Hippocampal formation (tissue), 2 donors: ENCODE measurements at places on chromosomes 12 and 14.

- no peak for DNase-seq
Measured at GRCh38 chr12:108121728-108122471, 7.2 kb upstream of the WSCD2 start.

- DNase-seq: no peak
Measured at GRCh38 chr14:21924479-21924878, 250.9 kb upstream of the OR4E1 start.

DNA sequence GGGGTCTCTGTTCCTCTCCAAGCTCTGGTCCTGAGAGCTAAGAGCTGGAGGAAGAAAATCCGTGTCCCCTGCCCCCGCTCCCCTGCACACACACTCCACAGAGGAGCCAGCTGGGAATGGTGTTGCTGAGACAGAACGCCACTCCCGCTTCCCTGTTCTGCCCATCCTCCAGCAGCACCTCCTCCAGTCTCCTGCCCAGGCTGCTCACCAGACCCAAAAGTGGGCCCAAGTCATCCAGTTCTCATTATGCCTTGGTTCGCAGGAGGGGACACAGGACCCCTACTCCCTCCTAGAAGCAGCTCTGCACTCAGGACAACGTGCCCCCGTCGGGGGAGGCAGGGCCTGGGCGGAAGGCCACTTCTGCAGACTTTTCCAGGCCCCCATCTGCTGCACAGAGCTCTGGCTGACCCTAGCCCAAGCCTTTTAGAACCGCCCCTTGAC is 830 bp upstream of the TRMT61A start:
- DNase-seq: peak; percentile 29

DNA sequence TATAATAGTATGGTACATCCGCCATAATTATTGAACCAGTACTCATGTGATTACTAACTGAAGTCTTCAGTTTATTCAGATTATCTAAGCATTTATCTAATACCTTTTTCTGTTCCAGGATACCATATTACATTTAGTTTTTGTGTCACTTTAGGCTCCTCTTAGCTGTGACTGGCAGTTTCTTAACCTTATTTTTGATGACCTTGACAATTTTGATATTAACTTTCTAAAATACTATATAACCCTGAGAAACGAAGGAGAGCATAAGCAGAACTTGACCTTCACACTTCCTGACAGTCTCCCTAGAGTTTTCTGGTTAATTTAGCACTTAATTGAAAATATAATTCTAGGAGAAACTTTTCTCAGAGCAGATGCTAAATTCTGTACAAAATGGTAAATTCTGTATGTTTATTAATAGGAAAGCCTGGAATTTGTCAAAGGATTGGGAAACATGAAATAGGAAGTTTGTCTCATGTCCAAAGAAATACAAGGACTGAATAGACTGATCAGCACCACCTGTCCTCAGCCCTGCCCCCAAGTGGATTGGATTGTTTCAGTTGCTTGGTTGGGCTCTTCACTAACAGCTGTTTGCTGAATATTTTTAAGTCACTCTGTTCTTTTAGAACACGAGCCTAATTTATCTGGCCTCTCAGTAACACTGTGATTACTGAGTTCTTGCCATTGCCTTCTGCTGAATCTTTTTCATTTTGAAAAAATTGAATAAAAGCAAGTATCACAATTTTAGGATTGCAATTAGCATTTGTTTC is 6.0 kb downstream of the BICDL1 start:
- DNase-seq: no peak

DNA sequence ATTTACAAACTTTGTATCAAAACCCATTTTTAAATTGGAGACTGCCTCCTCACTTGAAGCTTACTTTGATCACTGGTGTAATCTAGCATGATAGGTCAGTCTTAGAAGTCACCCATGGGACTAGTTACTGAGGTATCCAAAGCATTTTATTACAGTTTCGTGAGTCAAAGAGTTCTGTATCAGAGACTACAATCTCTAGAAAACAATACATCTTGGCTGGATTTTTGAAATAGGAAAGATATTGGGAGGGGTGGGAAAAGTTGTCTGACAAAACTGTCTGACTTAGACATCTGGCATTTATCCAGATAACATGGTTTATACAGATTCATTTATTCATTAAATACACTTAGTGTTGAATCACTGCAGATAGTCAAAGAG is 173.5 kb upstream of the PDZRN4 start:
- no peak for DNase-seq

GRCh38 chr12:12704593-12705230 is 8.7 kb upstream of the GPR19 start:
- DNase-seq: peak; percentile 97

DNA sequence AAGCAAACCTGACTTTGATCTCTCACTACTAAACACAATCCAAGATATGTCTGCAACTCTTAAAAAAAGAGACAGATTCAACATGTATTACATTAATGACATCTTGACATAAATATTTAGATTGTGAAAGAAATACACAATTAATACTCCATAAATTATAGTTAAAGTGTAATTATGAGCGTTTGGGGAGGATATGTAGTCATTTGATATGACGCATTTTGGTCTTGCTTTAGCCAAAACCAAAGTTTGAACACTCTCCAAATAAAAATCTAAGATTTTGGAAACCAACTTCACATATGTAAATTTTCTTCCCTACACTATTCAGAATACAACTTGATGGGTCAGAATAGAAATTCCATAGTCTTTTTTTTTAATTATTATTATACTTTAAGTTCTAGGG is 1257.6 kb downstream of the SLC16A7 start:
- no peak for DNase-seq

DNA sequence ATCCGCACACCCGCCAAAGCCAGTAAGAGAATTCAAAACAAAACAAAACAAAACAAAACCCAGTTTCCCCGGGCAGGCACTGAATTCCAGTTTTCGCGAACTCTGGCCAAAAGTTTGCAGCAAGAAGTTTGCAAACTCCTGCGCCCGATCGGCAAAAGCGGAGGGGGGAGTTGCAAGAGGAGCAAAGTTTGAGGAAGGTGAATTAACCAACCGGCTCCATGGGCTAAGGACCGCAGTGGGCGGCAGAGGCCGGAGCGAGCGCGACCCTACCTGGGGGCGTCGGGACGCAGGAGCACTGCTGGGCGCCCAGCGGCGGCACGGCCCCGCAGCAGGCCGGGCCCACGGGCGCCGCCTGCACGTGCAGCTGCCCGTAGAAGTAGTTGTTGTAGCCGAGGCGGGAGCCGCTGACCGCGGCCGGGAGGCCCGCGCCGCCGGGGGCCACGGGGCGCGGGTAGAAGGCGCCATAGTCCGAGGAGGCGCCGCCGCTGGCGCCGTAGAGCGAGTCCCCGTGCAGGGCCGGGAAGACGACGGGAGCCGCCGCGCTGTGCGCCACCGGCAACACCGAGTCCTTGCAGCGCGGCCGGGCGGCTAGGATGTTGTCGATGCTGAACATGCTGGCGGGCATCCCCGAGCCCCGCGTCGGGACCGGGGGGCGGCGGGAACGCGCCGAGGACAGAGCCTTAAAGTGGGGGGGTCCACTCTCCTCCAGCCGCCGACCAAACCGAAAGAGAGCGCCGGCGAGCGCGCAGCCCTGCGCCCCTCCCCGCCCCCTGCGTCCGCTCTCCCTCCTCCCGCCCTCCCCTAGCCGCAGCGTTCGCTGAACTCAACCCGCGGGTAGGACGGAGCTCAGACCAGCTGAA is at the start of gene GSC:
Gene GSC (minus strand): TSS at position 723 of the 860 bp plus-strand sequence. CDS start 98 bp downstream, at position 625.
- DNase-seq: no peak

DNA sequence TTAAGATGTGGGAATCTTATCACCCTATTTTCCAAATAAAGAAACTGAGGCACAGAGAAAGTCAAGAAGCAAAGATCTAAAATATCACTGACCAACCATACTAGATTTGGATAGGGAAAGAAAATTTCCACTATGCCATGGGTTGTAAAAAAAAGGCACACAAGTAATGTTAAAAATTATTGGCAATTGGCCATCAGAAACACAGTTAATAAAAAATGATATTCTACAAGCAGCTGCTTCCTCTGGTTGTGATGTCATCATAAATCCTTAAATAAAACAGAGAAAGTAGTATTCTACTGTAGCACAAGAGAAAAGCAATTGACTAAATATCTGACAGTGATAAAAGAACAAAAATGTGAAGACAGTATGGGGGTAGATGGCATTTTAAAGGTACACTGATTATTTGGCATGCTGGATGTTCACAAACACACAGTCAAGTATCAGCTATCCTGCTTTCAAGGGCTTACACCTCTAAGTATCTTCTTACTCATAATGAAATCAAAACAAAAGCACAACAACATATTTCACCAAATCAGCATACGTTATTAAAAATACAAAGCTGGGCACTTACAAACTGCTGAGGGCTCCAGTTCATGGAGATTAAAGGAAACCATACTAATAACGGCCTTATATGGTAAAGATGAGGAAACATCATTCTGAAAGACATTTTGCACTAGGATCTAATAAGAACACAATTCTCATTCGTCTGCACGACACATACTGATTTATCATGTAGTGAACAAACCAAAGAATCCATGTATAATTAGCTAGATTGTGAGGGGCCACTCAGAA is 45.7 kb downstream of the CORO1C start:
- DNase-seq: no peak
